Motor neuron (in vitro differentiated cells): ENCODE measurements at places on chromosomes 1 and 21. TPM values are rescaled to one million over a fixed set of nuclear protein-coding genes. Genes with fewer than 3 reads are reported as not detected.

DNA sequence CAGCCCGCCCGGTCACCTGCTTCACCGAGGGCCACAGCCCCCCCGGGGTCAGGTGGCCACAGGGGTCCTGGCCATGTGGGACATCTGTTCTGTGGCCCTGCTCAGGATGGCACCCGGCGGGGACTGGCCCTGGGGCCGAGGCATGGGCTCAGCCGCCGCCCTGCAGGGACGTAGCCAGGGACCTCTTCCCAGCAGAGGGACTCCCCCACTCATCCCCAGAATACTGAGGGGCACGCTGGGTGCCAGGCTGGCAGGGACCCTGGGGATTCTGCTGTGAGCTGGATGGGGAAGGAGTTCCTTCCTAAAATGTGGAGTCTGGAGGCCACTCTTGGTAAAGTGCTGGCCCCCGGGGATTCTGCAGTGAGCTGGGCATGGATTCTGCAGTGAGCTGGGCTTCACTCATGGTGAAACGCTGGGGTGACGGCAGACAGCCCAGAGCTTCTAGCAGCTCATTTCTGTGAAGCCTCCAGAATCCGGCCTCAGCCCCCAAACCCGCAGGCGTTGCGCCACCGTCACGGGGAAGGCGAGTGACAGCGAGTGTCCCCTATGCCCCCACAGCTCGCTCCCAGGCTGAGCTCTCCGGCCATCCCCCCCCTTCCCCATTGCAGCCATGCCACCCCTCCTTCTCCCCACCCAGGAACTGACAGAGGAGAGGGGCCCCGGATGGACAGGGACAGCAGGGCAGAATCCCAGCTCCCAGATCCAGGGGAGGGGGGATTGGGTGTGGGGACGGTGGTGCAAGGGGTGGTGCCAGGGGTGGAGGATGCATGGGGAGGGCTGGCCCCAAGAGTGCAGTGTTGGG is 1.4 kb downstream of the ITGB2 start:
- peak; percentile 27 for ATAC-seq

DNA sequence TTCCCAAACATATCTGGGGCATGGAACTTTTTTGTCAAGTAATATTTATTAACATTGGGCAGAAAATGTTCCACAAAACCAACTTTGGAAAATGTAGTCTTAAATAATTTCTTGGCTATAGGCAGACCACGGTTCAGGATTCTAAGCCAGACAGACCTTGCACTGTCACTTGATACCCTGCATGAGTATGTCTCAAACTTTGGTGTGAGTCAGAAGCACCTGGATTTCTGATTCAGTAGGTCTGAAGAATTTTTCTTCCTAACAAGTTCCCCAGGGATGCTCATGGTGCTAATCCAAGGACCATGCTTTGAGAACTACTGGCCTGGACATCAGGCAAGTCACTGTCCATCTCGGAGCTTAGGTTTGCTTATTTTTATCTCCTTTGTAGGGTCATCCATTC is 562.0 kb downstream of the PLPP3 start:
- ATAC-seq: no peak

DNA sequence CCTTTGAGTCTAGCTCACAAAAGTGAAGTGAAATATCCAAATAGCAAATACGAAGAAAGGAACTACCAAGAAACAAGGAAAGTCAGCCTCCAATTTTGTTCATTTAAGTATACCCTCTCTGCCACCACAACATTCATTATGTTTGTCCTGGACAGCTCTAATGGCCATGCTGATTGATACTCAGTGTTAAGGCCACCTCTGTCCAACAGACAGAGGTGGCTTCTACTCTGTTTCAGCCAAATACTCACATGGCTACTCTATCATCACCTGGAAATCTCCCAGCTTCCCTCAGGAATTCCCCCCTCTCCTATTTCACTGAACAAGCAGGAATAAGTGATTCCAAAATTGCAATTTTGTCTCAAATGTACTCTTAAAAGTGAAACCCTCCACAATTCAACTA is 10.7 kb downstream of the APP start:
- no peak for ATAC-seq

GRCh38 chr1:82517586-82517985 is 716.9 kb downstream of the ADGRL2 start:
- ATAC-seq: peak; percentile 53

The TRAF5 gene
- total RNA-seq: 18.9 and 28.7 TPM in 2 replicates

- peak; percentile 63 for ATAC-seq
These were observed at the start of gene HDGF for GRCh38 chr1:156751451-156751756. Gene HDGF (minus strand): TSS chr1:156751675. CDS start chr1:156751429, 246 bp downstream.

DNA sequence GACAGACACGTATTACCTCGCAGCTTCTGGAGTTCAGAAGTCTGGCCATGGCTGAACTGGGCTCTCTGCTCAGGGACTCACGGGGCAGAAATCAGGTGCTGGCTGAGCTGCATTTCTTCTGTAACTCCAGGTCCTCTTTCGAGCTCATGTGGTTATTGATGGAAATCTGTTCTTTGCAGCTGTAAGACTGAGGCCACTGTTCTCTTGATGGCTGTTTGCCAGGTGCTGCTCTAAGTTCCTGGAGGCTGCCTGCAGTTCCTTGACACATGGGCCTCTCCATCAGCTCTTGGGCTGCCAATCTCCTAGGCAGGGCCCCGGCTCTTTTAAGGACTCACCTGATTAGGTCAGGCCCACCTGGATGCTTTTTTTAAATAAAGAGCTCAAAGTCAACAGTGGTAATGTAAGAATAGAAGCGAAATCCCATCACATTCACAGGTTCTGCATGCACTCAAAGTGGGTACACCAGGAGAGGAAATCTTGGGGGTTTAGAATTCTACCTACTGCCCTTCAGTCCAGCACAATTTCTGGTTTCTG is 139.1 kb downstream of the KAZN start:
- ATAC-seq: no peak

The RBP7 gene
- total RNA-seq: not detected in 2 replicates

The TCEA3 gene
- 1.6 and 2.8 TPM in 2 replicates for total RNA-seq

- ATAC-seq: peak; percentile 69
These were observed 81.1 kb downstream of the PGM1 start for GRCh38 chr1:63674238-63674864.

DNA sequence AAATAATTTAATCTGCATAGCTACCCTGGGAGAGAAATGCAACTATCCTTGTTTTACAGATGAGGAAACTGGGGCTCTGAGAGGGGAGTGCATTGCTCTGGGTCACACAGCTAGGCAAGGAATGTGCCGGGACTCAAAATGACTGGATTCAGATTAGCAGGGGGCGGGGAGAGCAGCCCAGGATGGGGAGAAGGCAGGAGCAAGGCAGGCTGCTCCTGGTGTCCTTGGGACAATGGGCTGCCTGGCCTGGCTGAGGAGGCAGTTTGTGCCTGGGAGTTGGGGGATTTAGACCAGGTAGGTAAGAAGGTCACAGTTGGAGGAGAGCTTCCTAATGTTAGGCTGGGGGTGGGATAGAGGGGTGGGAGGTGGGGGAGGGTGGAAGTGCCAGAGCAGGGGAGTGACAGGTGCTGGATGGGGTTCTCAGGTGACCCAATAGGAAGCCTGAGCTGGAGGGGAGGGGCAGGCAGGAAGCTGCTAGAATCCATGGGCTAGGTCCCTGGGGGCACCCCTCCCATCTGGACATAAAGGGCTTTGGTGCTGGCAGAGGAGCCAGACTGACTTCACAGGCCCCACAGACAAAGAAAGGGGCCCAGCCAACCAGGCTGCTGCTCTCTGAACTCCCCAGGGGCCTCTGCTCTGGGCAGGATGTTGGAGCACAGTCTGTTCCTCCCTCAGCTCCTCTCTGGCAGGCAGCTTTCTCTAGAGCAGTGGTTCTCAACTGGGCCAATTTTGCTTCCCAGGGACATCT is 29.0 kb downstream of the TRIM62 start:
- peak; percentile 44 for ATAC-seq

The MYBPH gene
- 0.24 TPM in 1 of 2 replicates, not detected in the other for total RNA-seq

The CELA3B gene
- total RNA-seq: not detected in 2 replicates

The RUNX3 gene
- total RNA-seq: 0.66 and 0.97 TPM in 2 replicates

The TCHH gene
- 0.41 and 0.47 TPM in 2 replicates for total RNA-seq

GRCh38 chr1:9615316-9616063 is 26.8 kb downstream of the TMEM201 start:
- peak; percentile 49 for ATAC-seq

DNA sequence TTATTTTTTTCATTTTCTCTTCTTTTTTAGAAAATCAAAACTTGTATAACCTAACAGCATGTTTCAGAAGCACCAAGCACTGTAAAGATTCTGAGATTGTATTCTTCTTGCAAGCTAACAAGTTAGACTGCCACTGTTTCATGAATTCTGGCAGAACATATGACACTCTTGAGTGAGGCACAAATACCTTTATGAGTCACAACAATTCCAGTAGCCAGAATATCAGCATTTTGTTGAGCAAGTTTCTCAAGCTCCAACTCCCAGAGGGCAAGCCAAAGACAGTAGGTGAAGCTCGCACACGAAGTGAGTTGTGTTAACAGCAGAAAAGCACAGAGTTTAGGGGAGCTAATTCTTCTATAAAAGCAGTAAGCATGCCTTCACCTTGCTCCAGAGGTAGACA is 268.8 kb upstream of the NCAM2 start:
- ATAC-seq: no peak

- ATAC-seq: no peak
These were observed 25.6 kb downstream of the MIS18A start for GRCh38 chr21:32253215-32253641.

DNA sequence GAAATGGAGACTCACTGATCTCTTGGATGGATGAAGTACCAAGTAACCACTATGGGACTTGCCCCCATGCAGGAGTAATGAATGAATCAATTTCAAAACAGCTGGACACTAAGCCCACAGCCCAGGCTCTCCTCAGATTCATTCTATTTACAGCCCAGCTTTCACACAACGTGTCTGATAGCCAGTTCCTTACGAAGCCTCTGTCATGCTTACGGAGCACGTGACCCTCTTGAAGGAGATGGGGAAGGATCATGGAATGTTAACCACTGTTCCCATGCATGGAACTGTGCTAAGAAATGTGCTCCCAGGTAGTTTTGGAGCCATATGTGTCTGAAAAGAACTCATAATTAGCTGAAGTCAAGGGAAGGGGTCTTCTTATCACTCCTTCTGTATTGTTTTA is 124.1 kb downstream of the KIF26B start:
- no peak for ATAC-seq

DNA sequence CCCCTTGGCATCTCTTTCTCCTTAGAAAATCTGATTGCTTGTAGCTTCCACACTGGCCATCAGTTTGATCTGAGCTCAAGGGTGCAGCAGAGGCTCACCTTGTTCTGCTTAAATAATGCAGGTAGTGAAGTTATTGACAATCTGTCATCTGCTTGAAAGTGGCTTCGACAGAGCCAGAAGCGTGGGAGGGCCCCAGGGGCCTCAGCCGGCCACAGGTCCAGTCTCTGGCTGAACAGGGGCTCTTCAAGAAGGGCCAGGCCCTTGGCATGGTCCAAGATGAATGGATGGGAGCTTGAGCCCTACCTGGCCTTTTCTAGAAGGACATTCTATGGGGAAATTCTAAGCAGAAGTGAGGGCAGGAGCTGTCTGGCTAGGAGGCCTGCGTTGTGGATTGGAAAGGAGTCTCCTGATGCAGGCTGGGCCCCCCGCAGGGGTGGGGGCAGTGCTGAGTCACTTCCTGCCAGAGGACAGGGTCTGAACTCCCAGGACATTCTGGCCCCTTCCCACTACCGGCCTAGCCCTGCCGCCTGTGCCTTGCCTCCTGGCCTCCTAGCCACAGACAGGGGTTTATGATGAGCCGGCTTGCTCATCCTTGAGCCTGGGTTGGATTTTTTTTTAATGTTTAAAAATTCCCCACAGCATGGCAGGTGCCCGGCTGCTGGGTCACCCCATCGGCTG is 162.3 kb upstream of the VAMP3 start:
- ATAC-seq: peak; percentile 92

GRCh38 chr1:165034136-165034809 is 322.2 kb downstream of the LMX1A start:
- ATAC-seq: no peak

- peak; percentile 5 for ATAC-seq
These were observed 711 bp downstream of the TRNP1 start for GRCh38 chr1:26994020-26994786.

GRCh38 chr1:3657096-3657475 is 4.8 kb downstream of the TP73 start:
- no peak for ATAC-seq

The COL24A1 gene
- total RNA-seq: 0.83 and 1.2 TPM in 2 replicates

- peak; percentile 83 for ATAC-seq
These were observed 55.5 kb downstream of the GABPA start for GRCh38 chr21:25790122-25790877.

DNA sequence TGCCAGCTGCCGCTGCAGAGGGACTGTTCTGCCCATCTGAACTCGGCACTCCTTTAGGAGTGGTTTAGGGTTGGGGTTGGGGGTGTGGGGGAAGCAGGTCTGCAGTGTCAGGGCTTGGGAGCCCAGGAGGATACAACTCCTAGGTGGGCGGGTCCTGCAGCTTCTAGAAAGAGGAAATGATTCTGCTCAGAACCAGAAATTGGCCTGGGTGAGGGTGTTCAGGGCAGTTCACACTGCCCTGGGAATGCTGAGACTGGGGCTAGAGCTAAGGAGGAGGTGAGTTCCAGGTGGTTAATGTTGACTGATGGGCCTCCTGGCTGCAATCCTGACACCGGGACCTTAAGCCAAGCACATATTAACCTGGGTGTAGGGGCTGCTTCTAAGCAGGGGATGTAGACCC is 4.8 kb upstream of the SLC26A9 start:
- ATAC-seq: no peak

GRCh38 chr1:102834688-102835320 is 273.5 kb downstream of the COL11A1 start:
- no peak for ATAC-seq

DNA sequence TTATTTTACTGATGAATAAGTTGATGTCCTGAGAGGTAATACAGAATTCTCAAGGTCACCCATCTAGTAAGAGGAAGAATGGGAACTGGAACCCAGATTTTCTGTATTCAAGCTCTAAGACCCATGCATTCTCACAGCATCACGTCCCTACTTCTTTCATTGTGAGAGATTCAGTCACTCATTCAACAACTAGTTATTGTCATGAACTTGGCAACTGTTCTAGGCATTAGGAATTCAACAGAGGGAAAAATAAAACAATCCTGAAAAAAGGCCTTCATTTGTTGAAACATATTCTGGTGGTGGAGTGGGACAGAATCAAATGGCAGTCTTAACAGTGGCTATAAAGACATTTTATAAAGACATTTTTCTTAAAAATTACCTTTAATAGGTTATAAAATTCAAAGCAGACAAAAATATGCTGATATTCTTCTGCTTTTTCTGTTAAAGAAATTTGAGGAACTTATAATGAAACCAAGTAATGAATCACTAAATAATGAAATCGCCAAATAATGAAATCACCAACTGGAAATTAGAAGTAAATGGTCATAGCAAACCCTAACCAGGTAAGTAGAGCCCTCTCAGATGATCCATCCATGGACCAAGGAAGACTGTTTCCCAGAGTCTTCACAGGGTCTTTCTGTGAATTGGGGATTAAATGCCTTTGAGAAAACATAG is 136.5 kb upstream of the DPYD start:
- no peak for ATAC-seq

The LRRC38 gene
- total RNA-seq: not detected in 2 replicates

The DNAJC28 gene
- 2.2 and 2.3 TPM in 2 replicates for total RNA-seq

The THEMIS2 gene
- total RNA-seq: 2.0 and 2.6 TPM in 2 replicates
